ENCODE measurements at places on chromosomes 6 and 20.

DNA sequence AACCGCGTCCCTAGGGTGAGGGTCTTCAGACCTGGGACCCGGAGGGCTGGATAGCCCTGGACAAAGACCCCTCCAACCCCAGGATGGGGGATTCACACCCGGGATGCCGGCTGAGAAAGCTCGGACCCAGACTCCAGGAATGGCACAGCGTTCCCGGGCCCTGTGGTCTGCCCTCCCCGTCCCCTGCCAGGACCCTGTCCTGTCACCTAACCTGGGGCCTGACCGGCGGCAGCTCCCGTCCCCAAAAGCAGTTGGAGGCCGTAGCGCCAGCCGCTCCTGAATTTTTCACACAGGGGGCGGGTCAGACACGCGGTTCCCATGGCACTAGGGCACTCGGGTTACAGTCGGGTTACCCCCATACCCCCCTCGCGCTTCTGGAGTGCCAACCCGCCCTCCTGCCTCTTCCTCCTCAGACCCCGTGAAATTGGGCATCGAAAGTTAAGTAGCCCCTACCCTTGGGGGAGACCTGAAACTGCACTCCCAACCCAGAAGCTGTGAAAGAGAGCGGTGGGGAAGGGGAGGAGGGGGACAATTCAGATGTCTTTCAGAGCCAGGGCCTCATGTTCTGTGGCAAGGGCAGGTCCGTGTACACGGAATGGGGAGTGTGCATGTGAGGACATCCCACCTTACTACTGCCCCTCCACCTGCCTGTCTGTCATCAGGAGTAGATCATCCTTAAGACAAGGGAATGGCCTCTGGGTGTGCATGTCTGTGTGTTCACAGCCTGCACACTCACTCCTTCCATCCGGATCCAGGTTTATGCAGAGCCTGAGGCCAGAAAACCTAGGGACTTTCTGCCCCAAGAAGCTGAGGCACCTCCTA lies 595 bp downstream of the REM1 start:
- DNase-seq: no peak

DNA sequence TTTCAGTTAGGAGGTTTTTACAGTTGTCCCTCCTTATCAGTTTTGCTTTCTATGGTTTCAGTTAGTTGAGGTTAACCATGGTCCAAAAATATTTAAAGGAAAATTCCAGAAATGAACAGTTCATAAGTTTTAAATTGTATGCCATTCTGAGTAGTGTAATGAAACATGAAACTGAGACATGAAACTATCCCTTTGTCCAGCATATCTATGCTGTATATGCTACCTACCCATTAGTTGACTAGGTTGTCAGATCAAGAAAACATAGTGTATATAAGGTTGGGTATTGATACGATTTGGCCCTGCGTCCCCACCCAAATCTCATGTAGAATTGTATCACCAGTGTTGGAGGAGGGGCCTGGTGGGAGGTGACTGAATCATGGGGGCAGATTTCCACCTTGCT lies 39.1 kb downstream of the VGLL2 start:
- no peak for DNase-seq

GRCh38 chr6:149503872-149504271 lies 19.1 kb upstream of the ZC3H12D start:
- DNase-seq: no peak

- no peak for DNase-seq
Observed at GRCh38 chr6:154805288-154805911, 72.2 kb downstream of the SCAF8 start.

GRCh38 chr6:109759098-109759955 lies 68.2 kb downstream of the FIG4 start:
- DNase-seq: no peak

DNA sequence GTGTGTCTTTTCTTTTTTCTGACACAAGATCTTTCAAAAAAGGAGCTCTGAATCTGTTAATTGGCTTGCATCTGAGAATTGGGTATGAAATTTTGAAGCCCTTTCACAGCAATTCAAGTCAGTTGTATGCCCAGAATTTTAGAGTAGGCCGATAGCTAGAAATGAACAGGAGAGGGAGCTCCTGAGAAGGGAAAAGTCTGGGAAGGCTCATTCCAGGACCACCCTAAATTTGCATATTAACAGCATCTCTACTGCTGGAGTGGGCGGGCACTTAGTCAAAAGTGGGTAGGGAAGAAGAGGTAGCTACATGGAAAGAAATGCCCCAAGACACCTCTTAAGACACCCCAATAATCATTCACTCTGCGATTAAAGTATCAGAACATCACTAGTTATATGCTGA lies 928.3 kb downstream of the TBC1D32 start:
- no peak for DNase-seq

DNA sequence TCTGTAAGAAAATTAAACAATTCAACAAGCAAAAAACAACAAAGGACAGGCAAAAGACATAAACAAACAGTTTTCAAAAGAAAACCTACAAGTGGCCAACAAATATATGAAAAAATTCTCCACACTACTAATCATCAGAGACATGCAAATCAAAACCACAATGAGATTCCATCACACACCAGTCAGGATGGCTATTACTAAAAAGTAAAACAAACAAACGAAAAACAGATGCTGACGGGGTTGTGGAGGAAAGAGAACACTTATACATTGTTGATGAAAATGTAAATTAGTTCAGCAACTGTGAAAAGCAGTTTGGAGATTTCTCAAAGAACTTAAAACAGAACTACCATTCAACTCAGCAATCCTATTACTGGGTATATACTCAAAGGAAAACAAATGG lies 537.6 kb downstream of the HDGFL1 start:
- no peak for DNase-seq

DNA sequence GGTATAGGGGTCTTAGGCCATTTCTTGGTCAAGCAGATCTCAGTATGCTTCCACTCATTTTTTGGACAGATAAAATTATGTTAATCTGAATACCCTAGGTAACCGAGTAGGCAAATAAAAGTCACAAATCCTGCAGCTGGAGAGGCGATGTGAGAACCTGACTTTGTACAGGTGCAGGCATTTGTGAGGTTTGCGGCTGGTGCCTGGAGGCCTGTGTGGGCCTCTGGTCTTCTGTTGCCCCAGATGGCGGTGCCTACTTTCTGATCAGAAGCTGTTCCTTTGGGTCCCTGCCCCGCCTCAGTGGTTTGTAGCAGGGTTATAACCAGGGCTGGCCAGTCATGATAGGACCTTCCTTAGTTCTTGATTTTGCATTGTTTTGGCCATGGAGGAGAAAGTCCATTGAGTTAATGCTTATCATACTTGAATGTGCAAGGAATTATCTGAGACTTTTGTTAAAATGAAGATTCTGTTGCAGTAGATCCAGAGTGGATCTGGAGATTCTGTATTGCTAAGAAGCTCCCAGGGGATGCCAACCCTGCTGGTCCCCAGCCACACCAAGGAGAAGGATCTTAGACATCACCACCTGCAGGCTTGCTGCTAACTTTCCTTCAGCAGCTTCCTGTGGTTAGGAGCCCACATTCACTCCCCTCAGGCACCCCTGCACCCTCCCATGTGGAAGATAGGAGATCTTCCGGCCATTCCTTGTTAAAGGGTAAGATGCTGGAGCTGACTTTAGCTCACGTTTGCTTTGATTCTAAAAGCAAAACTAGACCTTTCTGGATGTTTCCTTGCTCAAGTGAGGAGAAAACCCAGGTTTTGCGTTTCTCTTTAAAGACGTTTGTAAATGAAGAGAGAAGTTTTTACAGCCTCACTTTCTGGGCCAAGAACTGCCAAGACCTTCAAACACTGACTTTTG lies 50.7 kb downstream of the LRRC1 start:
- DNase-seq: no peak

DNA sequence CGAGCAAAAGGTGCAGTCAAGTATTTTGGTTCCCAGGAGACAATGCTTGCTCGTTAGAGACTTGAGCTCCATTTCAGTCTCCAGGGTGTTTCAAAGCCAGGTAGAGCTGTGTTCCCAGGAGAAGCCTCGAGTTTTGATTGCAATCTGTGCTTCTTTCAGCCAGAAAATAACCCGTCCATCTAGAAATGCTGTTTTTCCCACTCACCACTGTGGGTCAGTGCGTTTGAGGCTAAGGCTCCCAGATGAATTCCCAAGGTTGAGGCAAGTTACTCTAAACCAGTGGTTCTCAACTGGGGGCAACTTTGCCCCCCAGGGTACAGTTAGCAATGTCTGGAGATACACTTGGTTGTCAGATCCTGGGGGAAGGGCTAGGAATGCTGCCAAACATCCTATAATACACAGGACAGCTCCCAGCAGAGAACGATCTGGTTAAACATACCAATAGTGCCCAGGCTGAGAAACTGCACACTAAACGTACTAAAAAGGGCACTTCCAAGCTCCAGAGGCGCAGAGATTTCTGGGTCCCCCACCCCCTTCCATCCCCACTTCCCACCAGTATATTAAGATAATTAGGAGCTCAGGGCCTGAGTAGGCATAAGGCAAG lies 13.8 kb downstream of the BMP7 start:
- DNase-seq: no peak

DNA sequence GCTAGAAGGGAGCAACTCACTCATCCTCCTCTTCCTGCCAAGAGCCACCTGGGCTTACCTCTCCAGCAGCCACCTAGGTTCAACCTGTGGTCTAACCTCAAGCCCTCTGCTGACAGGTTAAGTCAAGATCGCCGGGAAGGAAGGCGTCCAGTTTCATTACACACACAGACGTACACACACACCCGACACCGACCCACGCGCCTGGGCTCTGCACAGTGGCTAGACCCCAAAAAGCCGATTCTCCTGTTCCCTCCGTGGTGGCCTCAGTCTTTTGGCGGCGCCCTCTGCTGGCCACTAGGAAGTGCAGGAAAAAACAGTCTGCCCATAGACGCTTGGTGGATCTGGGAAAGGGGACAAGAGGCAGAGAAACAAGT lies 52.8 kb downstream of the MRPL14 start:
- no peak for DNase-seq

GRCh38 chr20:44597516-44597915 lies 15.1 kb downstream of the PKIG start:
- DNase-seq: no peak

GRCh38 chr6:75608956-75609533 lies 7.4 kb downstream of the SENP6 start:
- DNase-seq: no peak

GRCh38 chr20:56032251-56032650 lies 26.9 kb upstream of the CBLN4 start:
- no peak for DNase-seq

DNA sequence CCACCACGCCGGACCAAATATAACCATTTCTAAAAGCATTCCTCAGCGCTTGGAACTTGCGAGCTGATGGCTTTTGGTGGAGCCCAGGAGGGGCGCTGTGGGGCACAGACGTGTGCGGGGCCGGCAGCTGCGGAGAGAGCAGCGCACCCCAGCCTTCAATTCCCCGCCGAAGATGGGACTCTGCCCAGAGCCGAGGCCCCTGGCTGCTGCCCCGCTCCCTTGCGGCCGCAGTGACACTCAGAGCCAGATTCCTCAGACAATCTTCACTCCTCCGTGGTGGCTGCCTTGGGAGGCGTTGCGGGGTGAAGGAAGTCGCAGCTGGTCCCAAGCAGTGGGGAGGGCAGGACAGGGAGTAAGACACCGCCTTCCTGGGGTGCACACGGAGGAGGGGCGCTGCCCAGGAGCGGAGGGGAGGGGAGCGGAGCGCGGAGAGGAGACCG lies 87.7 kb downstream of the TMEM242 start:
- DNase-seq: peak; percentile 56

- no peak for DNase-seq
Observed at GRCh38 chr6:108157234-108157980, 8.4 kb upstream of the NR2E1 start.

- no peak for DNase-seq
Observed at GRCh38 chr6:139839506-139840156, 465.2 kb upstream of the CITED2 start.

DNA sequence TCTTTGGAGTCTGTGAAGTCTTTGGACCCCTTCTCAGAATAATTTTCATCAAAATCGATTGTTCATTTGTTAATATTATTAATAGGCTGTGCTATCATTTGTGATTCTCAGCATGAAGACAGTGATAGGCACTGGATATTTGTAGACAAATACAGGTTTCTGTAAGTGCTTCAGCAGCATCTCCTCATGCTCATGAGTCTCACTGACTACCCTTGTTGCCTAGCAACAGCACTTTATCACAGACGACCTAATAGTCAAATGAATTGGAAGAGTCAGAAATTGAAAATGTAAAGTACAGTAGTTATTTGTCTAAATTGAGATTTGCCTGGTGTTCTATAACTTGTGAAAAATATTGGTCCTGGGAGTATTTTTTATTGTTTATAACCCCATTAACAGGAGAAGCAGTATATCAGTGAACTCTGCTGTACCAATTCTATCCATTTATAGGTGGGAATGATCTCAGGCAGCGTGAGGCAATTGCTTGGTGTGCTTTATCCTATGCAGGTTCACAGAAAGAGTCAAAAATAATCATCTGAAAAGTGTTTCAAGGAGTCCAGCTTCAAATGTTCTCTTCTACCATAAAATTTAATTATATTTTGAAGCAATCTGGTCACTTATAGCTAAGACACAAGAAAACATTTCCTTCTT lies 684.6 kb downstream of the RFPL4B start:
- DNase-seq: no peak

DNA sequence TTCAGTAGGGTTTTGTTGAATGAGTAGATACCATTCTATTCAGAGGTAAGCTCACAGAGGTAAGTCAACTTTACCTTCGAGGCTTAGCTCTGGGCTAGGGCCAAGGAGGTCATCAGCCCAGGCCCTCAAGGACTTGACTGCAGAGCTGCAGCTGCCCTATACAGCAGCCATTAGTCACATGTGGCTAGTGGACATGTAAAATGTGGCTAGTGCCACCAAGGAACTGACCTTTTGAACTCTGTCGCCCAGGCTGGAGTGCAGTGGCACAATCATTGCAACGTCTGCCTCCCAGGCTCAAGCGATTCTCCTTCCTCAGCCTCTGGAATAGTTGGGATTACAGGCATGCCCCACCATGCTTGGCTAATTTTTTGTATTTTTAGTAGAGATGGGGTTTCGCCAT lies 47.9 kb upstream of the EPB41L1 start:
- no peak for DNase-seq

- no peak for DNase-seq
Observed at GRCh38 chr6:42390228-42390934, 61.3 kb downstream of the TRERF1 start.

- DNase-seq: no peak
Observed at GRCh38 chr20:6184086-6184485, 61.3 kb upstream of the FERMT1 start.

DNA sequence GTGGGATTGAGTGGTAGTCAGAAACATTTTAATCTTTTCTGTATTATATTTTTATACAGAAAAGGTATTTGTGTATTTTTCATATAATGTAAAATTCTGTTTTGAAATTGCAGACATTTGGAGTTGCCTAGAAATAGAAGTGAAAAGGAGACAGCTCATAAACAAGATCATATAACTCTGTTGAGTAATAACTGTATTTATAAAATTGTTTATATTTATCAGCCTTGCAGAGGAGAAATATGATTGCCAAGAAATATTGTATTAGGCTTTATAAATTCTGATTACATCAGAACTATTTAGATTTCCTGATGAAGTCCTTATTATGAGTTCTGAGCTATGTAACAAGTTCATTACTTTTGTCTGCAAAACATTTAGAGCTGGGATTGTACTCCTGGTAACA lies 55.3 kb downstream of the RIPOR2 start:
- DNase-seq: no peak

- no peak for DNase-seq
Observed at GRCh38 chr6:119312441-119312840, 37.1 kb downstream of the MAN1A1 start.
